ENCODE measurements at places on chromosomes 2 and 18.

DNA sequence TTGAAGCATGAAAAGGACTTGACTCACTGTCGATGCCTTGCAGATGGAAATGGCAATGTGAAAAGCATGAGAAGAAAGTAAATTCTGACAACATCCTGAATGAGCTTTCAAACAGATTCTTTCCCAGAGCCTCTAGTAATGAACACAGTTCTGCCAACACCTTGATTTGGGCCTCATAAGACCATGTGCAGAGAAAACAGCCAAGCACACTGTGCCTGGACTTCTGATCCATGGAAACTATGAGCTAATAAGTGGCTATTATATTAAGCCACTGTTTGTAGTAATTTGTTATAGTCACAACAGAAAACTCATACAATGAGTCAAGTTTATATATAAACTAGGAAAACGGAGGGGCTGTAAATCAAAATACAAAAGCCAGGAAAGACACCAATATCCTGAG, 477.3 kb downstream of the MBD2 start:
- no peak for DNase-seq

GRCh38 chr2:180472133-180472532, 465.0 kb upstream of the CWC22 start:
- DNase-seq, result no peak

DNA sequence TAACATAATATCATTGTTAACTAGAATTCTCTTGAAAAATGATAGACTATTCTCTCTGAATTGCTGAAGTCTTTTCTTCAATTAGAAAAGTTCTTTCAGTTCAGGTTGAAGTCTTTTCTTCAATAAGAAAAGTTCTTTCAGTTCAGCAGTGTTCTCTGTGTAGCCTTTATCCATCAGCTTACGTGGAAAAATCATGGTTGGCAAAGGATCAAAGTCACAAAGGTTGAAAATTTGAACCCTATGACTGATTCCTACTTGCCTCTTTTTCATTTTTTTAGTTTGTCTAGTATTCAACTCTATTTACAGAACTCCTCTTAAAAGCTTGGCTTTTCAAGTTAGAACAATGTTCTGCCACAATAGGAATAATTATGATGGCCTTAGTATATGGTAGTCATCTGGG, 25.8 kb downstream of the CAVIN2 start:
- no peak for DNase-seq

DNA sequence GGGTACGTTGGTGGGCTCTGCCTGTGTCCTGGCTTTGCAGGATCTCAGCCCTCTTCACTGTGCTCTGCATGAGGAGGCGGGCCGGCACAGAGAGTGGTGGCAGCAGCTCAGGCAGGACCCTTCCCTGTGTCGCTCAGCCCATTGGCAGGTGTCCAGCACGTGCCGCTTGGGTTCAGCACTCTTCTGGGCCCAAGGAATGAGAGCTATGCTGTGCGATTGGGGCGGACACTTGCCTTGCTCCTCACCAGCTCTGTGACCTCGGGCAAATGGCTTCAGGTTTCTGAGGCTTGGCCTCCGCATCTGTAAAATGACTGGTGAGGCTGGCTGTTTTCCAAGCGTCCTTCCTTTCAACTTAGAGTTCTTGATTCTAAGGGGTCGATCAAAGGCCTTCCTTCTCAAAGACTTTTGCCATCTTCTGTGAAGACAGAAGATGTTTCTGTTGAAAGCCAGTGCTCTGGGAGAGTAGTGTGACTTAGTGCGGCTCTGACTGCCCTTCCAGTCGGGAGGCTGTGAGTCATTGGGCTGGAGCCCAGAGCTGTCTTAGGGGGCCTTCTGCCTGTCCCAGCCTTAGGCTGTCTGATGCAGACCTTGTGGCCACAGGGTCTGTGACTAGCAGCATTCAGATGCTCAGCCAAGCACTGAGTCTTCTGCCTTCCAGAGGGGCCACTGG, 35.6 kb downstream of the GLI2 start:
- DNase-seq, result no peak
